ENCODE measurements at places on chromosomes 1 and 21. TPM values are rescaled to one million over a fixed set of nuclear protein-coding genes. Genes with fewer than 3 reads are reported as not detected.

KCNJ9 gene
- 0.05 TPM for total RNA-seq

PRRX1 gene
- not detected for total RNA-seq

CYP4Z1 gene
- total RNA-seq, result not detected

IL6R gene
- 12.6 TPM for total RNA-seq

MIXL1 gene
- total RNA-seq, result not detected

CD101 gene
- 2.0 TPM for total RNA-seq

ANGPTL3 gene
- not detected for total RNA-seq

DMBX1 gene
- total RNA-seq, result 0.37 TPM

PTGFRN gene
- 14.8 TPM for total RNA-seq

ZNF644 gene
- total RNA-seq, result 54.7 TPM

CD247 gene
- 160 TPM for total RNA-seq

ELF3 gene
- 0.76 TPM for total RNA-seq

ADAMTSL4 gene
- total RNA-seq, result 0.86 TPM

KIF21B gene
- total RNA-seq, result 91.7 TPM

LEPR gene
- 6.6 TPM for total RNA-seq

RIMS3 gene
- total RNA-seq, result 8.8 TPM

SPRR2F gene
- total RNA-seq, result not detected

ANP32E gene
- 151 TPM for total RNA-seq

SPATA46 gene
- total RNA-seq, result not detected

NDUFS5 gene
- total RNA-seq, result 89.1 TPM

KRTCAP2 gene
- total RNA-seq, result 199 TPM

GJA4 gene
- 0.44 TPM for total RNA-seq

CELA2A gene
- total RNA-seq, result not detected

COL16A1 gene
- total RNA-seq, result 0.82 TPM

CDC7 gene
- 45.3 TPM for total RNA-seq
